ENCODE measurements at places on chromosomes 7 and 10.

- peak; percentile 71 for DNase-seq
Observed at GRCh38 chr7:601595-602340, 82.1 kb upstream of the PDGFA start.

- DNase-seq: no peak
Observed at GRCh38 chr7:151566897-151567320, 47.2 kb upstream of the RHEB start.

DNA sequence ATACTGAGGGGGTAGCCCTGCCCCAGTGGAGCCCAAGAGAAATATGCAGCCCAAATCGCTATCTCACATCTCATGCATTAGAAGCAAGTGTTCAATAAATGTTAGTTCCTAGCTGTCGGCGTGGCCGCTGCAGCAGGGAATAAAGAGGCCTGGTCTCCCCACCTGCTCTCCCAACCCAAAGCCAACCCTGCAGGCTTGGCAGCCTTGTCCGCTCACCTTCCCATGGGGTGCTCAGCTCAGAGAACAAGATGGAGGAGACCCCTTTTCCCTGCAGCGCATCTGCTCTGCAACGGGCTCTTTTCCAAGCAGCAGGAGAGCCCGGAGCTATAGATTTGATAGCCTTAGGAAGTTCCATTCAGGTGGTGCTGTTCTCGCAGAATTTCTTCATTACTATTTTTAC is 12.0 kb upstream of the DOCK1 start:
- no peak for DNase-seq

DNA sequence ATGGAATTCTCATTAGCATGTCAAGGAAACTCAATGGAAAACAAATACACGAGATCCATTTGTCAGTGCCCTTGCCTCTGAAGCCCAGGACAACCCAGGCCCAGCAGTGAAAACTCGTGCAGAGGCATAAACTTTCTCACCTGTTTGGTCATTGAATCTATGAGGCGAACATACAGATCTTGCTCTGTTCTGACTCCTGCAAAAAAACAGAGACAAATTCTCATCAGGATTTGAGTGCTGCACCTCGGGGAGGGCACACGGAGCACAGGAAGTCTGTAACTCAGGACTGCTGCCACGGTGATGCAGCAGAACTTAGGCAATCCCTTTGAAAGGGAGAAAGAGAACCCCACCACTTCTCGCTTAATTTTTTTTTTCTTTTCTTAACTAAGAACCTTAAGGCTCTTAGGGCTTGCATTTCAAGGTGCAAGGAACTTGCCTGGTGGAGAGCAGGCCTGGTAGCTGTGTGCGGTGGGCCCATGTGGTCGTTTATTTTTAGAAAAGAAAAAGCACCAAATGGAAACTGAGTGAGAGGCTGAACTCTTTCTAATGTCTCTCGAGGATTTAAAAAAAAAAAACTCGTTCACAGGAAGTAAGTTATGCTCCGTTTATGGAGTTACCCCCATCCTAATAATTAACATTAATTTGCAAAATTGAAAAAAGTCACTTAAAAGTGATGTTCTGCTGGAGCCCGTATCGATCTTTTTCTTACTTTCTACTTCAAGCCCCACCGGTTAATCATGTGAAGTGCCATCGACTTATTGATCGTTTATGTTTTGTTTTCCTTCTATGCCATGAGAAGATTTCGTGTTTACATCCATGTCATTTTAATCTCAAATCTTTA is 1.8 kb downstream of the EBF3 start:
- no peak for DNase-seq

GRCh38 chr10:95388539-95388938 is 97.7 kb upstream of the PDLIM1 start:
- DNase-seq: no peak

GRCh38 chr10:98077223-98077622 is 46.8 kb upstream of the CRTAC1 start:
- DNase-seq: no peak

- no peak for DNase-seq
Observed at GRCh38 chr7:50807026-50807730, 24.5 kb upstream of the GRB10 start.

Measured in T-cell (primary cell).